ENCODE measurements at places on chromosomes 6 and 20.

GRCh38 chr20:57959018-57959417 is 249.2 kb upstream of the PMEPA1 start:
- no peak for DNase-seq

- DNase-seq = no peak
These were observed 125.1 kb upstream of the COL21A1 start for GRCh38 chr6:56372406-56372995.

DNA sequence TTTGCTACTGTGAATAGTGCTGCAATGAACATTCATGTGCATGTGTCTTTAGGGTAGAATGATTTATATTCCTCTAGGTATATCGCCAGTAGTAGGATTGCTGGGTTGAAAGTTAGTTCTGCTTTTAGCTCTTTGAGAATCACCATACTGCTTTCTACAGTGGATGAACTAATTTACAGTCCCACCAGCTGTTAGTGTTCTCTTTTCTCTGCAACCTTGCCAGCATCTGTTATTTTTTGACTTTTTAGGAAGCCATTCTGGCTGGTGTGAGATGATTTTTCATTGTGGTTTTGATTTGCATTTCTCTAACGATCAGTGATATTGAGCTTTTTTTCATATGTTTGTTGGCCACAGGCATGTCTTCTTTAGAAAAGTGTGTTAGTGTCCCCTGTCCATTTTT is 40.0 kb downstream of the PLG start:
- no peak for DNase-seq

DNA sequence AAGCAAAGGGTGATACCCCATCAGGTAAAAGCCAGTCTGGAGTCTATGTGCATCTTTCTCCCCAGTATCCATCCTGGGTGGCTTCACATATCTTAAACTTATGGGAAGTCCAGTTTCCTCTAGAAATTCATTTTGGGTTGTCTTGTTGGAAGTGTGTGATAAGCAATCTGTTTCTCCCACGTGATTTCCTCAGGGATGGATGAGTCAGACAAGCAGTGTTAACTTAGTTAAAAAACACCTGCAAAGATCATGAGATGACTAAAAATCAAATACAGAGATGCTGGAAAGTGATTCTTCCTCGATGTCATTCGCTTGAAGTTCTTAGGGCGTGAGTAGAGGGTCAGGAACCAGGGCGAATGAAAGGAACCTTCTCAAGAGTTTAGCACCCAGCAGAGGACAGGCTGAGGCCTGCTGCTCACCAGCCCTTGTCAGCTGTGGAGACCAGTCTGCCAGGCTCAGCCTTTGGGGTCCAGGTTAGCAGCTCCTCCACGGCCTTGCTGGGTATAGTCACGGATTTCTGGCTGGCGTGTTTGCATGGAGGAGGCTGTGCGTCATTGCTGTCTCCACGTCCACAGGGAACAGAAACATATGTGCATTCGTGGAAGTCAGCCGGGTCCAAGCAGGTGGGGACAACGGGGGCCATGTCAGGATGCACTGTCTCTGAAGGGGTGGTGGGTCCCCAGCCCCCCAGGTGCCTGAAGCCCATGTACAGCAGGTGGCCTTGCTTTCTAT is 2.8 kb upstream of the PNPLA1 start:
- no peak for DNase-seq

- no peak for DNase-seq
These were observed 167.5 kb downstream of the TMEM242 start for GRCh38 chr6:157155804-157156203.

DNA sequence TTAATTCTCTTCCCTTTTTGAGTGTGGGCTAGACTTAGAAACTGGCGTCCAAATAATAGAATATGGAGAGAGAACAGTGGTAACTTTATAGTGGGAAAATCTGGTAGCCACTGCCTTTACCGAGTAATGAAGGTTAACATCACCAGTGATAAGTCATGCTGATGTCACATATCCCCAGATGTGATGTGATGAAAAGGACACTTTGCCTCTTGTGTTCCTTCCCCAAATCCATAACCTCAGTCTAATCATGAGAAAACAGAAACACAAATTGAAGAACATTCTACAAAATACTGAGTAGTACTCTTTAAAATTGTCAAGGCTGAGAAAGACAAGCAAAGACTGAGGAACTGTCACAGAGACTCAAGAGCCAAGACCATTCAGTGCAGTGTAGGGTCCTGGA is 17.8 kb downstream of the ANKS1A start:
- no peak for DNase-seq

DNA sequence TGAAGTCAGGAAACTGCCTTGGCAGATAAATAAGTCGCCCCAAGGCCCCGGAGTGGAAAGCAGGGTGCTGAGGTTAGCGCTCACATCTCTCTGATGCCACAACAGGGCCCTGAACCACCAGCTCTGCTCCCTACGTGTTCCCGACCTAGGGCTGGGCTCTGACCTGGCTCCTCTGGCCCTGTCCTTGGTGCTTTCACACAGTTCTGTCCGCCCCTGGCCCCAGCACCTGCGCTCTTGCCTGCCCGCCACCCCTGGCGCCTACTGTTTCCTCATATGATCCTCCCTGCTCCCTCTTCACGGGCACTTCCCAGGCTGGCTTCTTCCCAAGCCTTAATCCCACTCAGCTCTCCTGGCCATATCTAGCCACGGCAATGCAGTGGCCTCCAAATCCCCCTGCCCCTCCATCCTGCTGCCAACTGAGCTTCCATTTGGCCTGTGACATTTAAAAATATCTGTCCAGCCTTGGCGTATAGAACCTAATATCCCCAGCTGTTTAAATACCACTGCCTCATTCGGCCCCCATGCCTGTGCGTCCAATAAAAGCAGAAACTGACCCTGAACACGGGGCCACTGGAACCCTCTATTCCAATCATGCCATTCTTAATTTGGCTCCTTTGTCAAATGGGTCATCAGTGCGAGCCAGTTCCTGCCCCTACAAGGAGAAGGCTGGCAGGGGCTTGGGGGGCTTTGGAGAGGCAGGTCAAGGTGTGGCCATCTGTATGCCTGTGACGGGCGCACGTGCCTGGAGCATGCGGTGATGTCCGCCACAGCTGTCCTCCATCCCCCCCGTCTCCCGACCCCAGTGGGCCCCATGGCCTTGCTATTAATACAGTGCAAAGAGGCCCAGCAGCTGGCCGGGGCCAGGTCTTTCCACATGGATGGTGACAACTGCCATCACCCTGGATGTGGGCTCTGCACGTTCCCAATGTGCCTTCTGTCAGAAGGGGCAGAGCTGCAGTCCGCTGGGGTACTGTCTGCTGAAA is 27.7 kb downstream of the GNAS-AS1 start:
- no peak for DNase-seq

GRCh38 chr20:24633521-24633920 is 164.1 kb downstream of the SYNDIG1 start:
- DNase-seq = no peak

- DNase-seq = no peak
These were observed 165.1 kb downstream of the ARID1B start for GRCh38 chr6:156942266-156942665.

DNA sequence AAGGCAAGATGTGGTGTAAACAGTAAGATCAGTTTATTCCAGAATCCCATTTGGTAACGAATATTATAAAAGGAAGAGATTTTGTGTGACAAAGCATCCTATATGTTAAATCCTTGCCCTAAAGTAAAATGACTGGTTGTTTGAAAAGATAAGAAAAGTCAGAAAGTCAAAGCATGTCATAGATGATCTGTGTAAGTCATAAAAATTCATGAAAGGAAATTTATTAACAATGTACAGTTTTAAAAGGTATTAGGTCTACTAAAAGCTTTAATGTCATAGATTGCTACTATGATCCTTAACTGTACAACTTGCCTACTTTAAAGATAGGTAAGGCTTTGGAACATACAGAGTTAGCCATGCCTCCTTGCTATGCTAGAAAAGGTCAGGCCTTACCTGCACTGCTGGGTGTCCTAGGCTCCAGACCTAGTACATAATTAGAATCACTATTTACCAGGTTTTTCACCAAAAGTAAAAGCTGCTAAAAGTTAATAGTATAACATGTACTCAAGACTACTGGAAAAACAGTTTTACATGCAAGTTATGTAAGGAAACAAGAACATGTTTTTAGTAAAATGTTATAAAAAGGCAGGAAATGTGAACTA is 1090.1 kb upstream of the ADGRB3 start:
- DNase-seq = no peak

DNA sequence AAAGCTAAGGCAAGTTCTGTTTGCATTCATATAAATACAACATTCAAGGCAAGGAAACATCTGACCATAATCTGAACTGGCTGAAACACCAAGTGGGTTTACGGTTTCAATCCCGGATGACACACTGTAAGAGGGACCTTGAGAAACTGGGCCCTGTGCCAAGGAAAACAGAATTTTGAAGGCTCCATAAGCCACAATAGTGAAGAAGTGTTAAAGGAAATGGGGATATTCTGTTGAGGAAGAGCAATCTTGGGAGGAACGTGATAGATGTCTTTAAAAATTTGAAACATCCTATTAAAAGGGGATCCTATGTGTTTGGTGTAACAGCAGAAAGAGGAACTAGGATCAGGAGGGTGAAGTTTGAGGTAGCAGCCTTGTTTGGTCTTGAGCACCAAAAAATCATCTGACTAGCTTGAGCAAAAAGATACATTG is 82.4 kb upstream of the TAB2 start:
- no peak for DNase-seq

DNA sequence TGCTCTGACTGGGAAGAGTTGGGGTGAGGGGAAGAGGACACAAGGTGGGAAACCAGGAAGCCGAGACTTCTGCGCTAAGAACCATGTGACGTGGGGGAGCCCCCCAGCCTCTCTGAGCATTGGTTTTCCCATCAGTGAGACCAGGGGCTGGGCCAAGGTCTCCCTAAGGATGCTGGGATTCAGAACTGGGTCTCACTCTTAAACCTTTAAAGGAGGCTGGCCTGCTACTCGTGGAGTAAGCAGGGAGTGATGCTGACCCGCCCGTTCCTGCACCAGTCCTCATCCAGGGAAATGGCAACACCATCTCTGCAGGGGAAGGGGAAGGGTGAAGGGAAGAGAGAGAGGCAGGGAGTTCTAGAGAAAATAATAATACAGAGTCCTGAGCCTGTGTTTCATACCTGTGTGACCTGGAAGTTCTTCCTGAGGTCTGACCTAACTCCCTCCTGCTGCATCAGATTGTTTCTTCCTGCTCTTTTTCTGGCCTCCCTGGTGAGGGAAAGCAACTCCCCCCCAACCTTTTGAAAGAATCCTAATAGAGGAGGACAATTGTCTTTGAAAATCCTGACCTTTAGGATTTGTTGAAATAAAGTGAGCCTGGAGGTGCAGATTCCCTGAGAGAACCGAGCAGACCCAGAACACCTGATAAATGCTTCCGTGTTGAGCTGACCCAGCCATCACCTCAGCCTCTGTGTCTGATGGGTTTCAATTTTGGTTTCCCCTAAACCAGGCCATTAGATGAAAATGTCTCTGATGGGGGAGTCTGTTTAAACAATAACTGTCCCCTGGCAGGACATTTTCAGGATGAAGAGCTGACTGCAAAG is 3.0 kb upstream of the GRM4 start:
- DNase-seq = no peak

GRCh38 chr20:12975833-12976608 is 32.8 kb upstream of the SPTLC3 start:
- no peak for DNase-seq

DNA sequence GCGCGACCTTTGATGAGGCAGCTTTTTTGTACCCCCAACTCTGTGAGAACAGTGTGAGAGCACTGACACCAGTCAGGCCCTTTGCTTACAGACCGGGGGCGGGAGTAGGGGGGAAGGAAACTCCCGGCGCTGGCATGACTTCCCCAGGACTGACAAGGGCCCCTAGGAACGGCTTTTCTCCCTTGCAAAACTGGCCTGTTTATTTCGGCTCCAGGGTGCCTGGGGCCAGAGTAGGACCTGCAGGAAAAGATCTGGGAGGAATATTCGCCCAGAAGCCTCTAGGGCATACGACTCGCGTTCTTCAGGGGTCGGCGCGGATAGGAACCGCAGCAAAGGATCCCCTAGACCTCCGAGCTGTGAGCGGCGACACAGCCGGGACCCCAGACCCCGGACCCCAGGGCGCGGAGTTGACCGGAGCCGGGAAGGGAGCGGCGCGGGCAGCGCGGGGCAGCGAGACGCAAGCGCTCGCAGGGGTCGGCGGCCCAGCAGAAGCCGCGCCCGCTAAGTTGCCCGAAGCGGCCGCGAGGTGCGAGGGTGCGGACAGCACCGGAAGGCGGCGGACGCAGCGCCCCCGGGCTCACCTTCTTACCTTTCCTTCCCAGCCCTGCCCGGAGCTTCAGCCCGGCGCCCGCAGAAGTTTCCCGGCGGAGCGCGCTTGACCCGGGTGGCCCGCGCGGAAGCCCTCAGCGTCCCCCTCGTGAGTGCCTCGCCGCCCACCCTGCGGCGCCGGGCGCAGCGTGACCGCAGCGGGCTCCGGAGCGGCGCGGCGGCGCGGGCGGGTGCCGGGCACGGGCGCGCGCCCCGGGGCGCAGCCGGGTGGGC is at the start of gene POPDC3:
Gene POPDC3, minus strand, starts transcription at position 771 of the 822 bp plus-strand sequence. CDS start 18,105 bp downstream, outside the sequence.
- DNase-seq = no peak

- DNase-seq = no peak
These were observed 136.6 kb downstream of the DTNBP1 start for GRCh38 chr6:15526212-15526701.

- DNase-seq = no peak
These were observed 81.0 kb downstream of the NDUFAF5 start for GRCh38 chr20:13865791-13866351.

Measured in stimulated activated CD4-positive, alpha-beta T cell treated with anti-CD3 and anti-CD28 coated beads, Interleukin-1b, Interleukin-23, amount 100 ng/mL, for 4 hours (primary cell).